Progenitor cell of endocrine pancreas (in vitro differentiated cells): ENCODE measurements at places on chromosomes 7 and 10.

GRCh38 chr7:64881461-64882287 lies 21.4 kb upstream of the ZNF273 start:
- H3K36me3 ChIP-seq = peaks cover 3% of the 10 kb centered on the region
- no peak for DNase-seq
- H3K27me3 ChIP-seq = peaks cover 15% of the 10 kb centered on the region
- H3K27ac ChIP-seq = no peak overlapping the region
- H3K4me3 ChIP-seq = no peak overlapping the region

- no peaks in the 10 kb centered on the region for H3K27me3 ChIP-seq
- no peak overlapping the region for H3K27ac ChIP-seq
- H3K4me1 ChIP-seq = no peaks in the 10 kb centered on the region
- H3K36me3 ChIP-seq = no peaks in the 10 kb centered on the region
- no peak for DNase-seq
These were observed 188.4 kb upstream of the CACNA2D1 start for GRCh38 chr7:82631998-82632397.

DNA sequence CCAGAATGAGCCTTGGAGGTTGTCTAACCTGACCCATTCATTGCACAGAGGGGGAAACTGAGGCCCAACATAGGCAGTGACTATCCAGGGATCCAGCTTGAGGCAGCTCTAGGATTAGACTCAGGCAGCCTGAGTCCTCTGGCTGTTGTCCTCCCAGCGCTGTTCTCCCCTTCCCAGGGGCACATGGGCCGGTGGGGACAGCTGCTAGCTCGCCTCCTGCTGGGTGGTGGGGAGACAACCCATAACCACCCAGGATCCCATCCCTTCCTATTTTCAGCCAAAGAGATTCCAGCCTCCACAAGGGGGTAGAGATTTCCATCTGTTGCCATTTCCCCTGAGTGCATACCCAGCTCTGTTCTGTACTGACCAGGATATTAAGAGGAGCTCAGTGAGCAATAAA lies 145.1 kb upstream of the GPR26 start:
- H3K4me3 ChIP-seq = no peak overlapping the region
- no peak overlapping the region for H3K27ac ChIP-seq
- DNase-seq = no peak
- peaks cover 9% of the 10 kb centered on the region for H3K27me3 ChIP-seq

- H3K4me3 ChIP-seq = no peak overlapping the region
- peaks cover 3% of the 10 kb centered on the region for H3K36me3 ChIP-seq
- DNase-seq = no peak
- H3K27ac ChIP-seq = no peak overlapping the region
These were observed 138.1 kb upstream of the ITGB1 start for GRCh38 chr10:33095867-33096815.

- DNase-seq = no peak
- H3K27ac ChIP-seq = no peak overlapping the region
- no peak overlapping the region for H3K4me3 ChIP-seq
- no peaks in the 10 kb centered on the region for H3K36me3 ChIP-seq
- no peaks in the 10 kb centered on the region for H3K4me1 ChIP-seq
These were observed 471.4 kb downstream of the ADRA2A start for GRCh38 chr10:111548084-111548726.

DNA sequence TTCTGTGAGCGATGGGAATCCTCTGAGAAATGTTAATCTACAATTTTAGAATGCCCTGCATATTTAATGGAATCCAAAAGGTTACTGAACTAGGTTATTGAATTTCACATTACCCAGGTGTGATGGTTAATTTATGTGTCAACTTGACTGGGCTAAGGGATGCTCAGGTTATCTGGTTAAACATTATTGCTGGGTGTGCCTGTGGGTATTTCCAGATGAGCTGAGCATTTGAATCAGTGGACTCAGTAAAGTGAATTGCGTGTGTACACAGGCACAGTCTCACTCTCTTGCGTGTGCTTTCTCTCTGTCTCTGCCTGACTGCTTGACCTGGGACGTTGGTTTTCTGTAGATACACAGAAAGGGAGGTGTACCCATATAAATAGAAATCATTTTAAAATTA lies 21.7 kb downstream of the RNF32 start:
- peak overlapping the region; percentile 68 for H3K27ac ChIP-seq
- H3K27me3 ChIP-seq = peaks cover 3% of the 10 kb centered on the region
- H3K4me3 ChIP-seq = no peak overlapping the region
- H3K36me3 ChIP-seq = peaks cover 10% of the 10 kb centered on the region
- no peak for DNase-seq

GRCh38 chr10:112956631-112957350 lies 6.7 kb downstream of the TCF7L2 start:
- peak overlapping the region; percentile 94 for H3K27ac ChIP-seq
- H3K4me3 ChIP-seq = peak overlapping the region; percentile 97
- H3K4me1 ChIP-seq = peaks cover 79% of the 10 kb centered on the region
- peaks cover 13% of the 10 kb centered on the region for H3K36me3 ChIP-seq
- DNase-seq = no peak
- no peaks in the 10 kb centered on the region for H3K27me3 ChIP-seq

- H3K4me1 ChIP-seq = peaks cover 14% of the 10 kb centered on the region
- no peak for DNase-seq
- H3K36me3 ChIP-seq = peaks cover 2% of the 10 kb centered on the region
These were observed 109.2 kb downstream of the SND1 start for GRCh38 chr7:127761196-127761595.

DNA sequence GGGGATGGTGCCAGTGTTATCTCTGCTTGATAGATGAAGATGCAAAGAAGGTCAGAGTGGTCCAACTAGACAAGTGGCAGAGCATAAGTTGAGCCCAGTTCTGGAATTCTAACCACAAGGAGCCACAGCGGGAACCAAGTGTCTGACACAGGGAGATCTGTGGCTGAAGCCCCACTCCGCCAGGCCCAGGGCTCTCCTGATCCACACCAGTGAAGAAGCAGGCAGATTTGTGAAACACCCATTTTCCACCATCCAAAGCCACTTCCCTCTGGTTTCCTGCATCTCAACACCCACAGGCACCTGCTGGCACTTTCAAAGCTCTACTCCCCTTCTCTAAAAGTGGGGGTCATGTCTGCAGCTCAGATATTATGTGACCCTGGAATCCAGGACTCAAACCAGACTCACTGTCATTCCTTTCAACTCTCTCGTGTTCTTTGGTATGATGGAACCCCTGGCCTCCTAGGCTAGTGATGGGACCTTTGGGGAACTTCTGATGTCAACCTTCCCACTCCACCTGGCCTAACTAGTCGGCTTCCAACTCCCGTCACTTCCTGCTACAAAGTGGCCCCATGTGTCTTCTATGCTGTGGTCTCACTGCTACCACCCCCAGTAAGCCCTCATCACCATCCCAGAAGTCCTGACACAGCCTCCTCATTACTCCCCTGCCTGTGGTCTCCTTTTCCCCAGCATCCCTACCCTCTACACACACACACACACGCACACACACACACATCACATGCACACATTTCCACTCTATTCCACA lies 177.6 kb downstream of the GRID1 start:
- DNase-seq = no peak
- H3K4me3 ChIP-seq = no peak overlapping the region
- no peaks in the 10 kb centered on the region for H3K36me3 ChIP-seq
- peaks cover 13% of the 10 kb centered on the region for H3K27me3 ChIP-seq

GRCh38 chr10:70492786-70493659 lies 14.5 kb downstream of the PALD1 start:
- no peaks in the 10 kb centered on the region for H3K36me3 ChIP-seq
- DNase-seq = no peak
- no peak overlapping the region for H3K27ac ChIP-seq
- H3K27me3 ChIP-seq = peaks cover 14% of the 10 kb centered on the region
- H3K4me1 ChIP-seq = peaks cover 5% of the 10 kb centered on the region
- H3K4me3 ChIP-seq = no peak overlapping the region

DNA sequence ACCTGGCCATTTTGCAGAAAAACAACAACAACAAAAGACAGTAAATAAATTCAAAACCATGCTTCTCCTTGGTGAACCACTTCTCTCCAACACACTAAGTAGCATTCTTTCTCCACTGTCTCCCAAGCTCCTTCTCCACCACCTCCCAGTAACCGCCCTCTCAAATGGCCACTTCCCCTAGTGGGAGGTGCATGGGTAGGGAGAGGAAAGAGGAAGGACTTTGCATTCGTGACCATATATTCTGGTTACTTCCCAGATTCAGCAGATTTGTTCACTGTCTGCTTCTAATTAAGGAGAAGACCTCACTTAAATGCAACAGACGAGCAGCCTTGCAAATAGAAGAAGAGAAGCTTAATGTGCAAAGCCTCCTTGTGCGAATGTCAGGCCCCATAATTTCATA lies 166.8 kb downstream of the SORCS1 start:
- DNase-seq = no peak
- no peak overlapping the region for H3K4me3 ChIP-seq
- no peaks in the 10 kb centered on the region for H3K27me3 ChIP-seq
- H3K4me1 ChIP-seq = no peaks in the 10 kb centered on the region
- H3K27ac ChIP-seq = no peak overlapping the region

DNA sequence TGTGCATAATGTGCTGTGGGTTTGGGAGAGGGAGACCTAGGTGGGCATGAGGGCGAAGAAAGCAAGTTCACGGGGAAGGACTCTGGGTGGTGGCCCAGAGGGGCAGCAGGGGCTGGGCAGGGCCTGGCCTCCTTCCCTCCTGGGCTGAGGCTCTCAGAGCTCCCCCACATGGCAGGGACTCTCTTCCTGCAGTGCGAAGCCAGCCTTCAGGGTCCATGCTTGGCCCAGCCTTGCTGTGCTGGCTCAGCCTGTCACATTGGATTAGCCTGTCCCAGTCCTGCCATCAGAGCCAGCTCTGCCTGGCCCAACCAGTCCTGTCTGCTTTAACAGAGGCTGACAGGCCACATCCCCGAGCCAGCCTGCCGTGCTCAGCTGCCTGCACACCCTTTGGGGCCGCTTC lies 20.4 kb upstream of the ZNF488 start:
- peaks cover 16% of the 10 kb centered on the region for H3K4me1 ChIP-seq
- H3K27me3 ChIP-seq = no peaks in the 10 kb centered on the region
- no peak for DNase-seq
- no peaks in the 10 kb centered on the region for H3K36me3 ChIP-seq
- H3K27ac ChIP-seq = no peak overlapping the region

DNA sequence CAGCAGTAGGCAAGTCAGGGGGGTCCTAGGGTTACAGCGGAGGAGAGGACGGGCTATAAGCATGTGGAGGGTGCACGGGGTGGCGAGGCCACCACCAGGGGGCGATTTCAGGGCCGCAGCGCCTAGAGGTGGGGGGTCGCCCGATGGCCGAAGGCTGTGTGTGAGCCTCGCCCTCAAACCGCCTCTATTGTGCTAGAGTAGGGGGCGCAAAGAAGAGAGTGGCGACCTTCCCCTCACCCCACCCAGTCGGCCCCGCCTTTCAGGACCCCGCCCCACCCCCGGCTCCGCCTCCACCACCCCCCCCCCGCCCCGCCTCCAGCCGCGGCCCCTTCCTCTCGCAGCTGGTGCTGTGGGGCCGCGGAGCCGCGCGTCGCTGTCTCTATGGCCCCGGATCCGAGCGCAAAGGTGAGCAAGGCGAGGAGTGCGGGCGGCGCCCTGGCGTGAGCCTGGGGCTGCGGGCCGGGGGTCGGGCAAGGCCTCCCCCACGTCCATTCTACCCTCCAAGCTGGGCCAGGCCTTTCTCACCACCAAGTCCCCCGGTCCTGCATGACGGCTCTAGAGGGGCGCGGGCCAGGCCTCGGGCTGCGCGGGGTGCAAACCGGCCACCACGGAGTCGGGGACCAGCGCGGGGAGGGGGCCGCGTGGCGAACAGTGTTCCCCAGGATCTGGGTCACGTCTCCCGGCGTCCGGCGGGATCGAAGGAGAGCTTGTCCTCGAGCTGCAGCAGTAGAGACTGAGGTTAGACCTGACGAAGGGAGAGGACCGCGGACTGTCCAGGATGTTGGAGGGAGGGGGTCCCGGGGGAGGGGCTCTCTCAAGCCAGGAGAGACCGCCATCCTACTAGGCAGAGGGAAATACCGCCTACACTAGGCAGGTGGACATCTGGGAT lies at the start of gene SEMA4G:
Gene SEMA4G, plus strand, starts transcription at position 318 of the 889 bp plus-strand sequence. CDS start 3,409 bp downstream, outside the sequence.
- H3K36me3 ChIP-seq = peaks cover 3% of the 10 kb centered on the region
- H3K27me3 ChIP-seq = no peaks in the 10 kb centered on the region
- H3K4me3 ChIP-seq = peak within 1 kb of the TSS; percentile 79
- H3K27ac ChIP-seq = peak within 1 kb of the TSS; percentile 95

DNA sequence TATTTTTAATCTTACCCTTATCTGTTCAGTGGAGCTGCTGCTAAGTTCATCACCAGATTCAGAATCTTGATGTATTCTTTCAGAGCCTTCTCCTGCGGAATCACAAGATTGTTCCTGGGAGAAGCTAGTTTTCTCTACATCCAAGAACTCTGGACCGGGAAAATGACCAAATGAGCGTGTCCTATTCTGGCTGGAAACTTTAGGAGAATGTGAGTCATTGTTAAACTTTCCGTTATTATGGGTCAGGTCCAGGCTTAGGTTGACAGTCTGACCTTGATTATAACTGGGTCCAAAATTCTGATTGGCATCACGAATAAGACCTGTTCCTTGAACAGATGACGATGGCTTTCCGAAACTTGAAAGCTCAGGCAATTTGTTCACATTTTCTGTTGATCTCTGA lies 20.5 kb downstream of the ARHGAP12 start:
- no peaks in the 10 kb centered on the region for H3K27me3 ChIP-seq
- H3K4me3 ChIP-seq = no peak overlapping the region
- H3K4me1 ChIP-seq = peaks cover 10% of the 10 kb centered on the region
- no peak for DNase-seq
- no peak overlapping the region for H3K27ac ChIP-seq
- peaks cover 18% of the 10 kb centered on the region for H3K36me3 ChIP-seq

DNA sequence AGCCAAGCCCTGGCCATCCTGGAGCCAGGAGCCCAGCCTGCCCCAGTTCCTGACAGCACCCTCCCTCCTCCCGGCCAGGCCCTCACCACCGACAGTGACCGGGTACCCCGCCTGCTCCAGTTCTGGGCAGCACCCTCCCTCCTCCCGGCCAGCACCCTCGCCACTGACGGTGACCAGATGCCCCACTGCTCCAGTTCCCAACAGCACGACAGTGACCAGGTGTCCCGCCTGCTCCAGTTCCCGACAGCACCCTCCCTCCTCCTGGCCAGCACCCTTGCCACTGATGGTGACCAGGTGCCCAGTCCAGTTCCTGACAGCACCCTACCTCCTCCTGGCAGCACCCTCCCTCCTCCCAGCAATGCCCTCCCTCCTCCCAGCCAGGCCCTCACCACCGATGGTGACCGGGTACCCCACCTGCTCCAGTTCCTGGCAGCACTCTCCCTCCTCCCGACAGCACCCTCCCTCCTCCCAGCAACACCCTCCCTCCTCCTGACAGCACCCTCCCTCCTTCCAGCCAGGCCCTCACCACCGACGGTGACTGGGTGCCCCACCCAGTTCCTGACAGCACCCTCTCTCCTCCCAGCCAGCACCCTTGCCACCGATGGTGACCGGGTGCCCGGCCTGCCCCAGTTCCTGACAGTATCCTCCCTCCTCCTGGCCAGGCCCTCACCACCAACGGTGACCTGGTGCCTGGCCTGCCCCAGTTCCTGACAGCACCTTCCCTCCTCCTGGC lies 40.3 kb downstream of the VIPR2 start:
- no peak for DNase-seq
- no peaks in the 10 kb centered on the region for H3K4me1 ChIP-seq
- H3K4me3 ChIP-seq = no peak overlapping the region
- no peak overlapping the region for H3K27ac ChIP-seq
- peaks cover 16% of the 10 kb centered on the region for H3K27me3 ChIP-seq

- peaks cover 2% of the 10 kb centered on the region for H3K4me1 ChIP-seq
- H3K27me3 ChIP-seq = peaks cover 7% of the 10 kb centered on the region
- H3K36me3 ChIP-seq = no peaks in the 10 kb centered on the region
- DNase-seq = no peak
These were observed 5.5 kb upstream of the PITRM1 start for GRCh38 chr10:3178042-3178441.
